ENCODE measurements at places on chromosomes 3 and 15.

DNA sequence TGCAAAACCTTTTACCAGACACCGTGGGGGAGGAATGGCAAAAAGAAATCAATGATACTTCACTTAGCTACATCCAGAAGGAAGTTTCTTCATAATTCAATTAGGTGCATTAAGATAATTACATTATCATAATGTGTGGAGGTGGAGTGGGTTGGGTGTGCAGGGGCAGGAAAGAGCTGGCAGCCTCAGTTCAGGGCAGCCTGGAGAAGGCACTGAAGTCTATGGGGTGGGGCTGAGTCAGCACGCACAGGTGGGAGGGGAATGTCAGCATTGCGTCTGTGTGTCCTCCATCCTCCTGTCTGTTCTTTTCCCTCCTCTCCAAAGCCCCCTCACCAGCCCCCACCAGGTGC lies 278.8 kb downstream of the GABRG3 start:
- DNase-seq = no peak
- H3K27me3 ChIP-seq = no peaks in the 10 kb centered on the region
- H3K36me3 ChIP-seq = no peaks in the 10 kb centered on the region
- no peak overlapping the region for H3K27ac ChIP-seq
- H3K4me3 ChIP-seq = no peak overlapping the region

GRCh38 chr3:69354948-69355347 lies 30.9 kb downstream of the FRMD4B start:
- peaks cover 23% of the 10 kb centered on the region for H3K4me1 ChIP-seq
- H3K27me3 ChIP-seq = peaks cover 22% of the 10 kb centered on the region
- no peaks in the 10 kb centered on the region for H3K36me3 ChIP-seq
- H3K4me3 ChIP-seq = no peak overlapping the region
- no peak overlapping the region for H3K27ac ChIP-seq
- DNase-seq = no peak

DNA sequence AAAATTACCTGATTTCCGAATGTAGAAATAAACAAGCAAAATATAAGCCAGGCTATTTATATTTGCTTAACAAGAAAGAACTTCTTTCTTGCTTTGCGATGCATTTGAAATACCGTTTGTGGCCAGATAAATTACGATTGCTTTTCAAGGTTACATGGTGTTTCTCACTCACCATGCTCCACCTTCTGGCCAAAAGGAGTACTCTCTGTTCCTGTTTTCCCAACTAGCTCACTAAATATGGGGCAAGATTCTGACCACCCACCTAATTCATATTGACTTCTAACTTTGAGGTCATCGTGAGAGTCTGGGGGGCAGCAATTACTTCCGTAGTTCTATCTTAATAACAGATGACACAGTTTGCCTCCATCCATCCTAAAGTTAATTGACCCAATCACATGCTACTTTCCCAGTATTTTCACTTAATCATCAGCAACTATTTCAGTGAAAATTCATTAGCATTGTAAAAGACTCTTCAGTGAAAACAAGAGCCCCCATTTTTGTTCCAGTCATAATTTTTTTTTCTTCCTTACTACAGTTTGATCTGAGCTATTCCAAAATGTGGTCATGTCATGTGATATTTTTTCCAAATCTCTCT lies 25.9 kb downstream of the ACP3 start:
- no peak overlapping the region for H3K27ac ChIP-seq
- no peak overlapping the region for H3K4me3 ChIP-seq
- H3K27me3 ChIP-seq = peaks cover 24% of the 10 kb centered on the region
- DNase-seq = no peak

GRCh38 chr15:86649277-86649676 lies 569.6 kb downstream of the AGBL1 start:
- H3K27ac ChIP-seq = peak overlapping the region; percentile 83
- H3K27me3 ChIP-seq = no peaks in the 10 kb centered on the region
- peaks cover 13% of the 10 kb centered on the region for H3K36me3 ChIP-seq
- H3K4me1 ChIP-seq = peaks cover 58% of the 10 kb centered on the region

GRCh38 chr15:65402961-65403360 lies 19.8 kb downstream of the IGDCC4 start:
- H3K4me3 ChIP-seq = no peak overlapping the region
- H3K4me1 ChIP-seq = peaks cover 2% of the 10 kb centered on the region
- no peak overlapping the region for H3K27ac ChIP-seq
- DNase-seq = no peak
